Right ventricle myocardium inferior (tissue), 1 donor: ENCODE measurements at places on chromosomes 13 and 19. TPM values are rescaled to one million over a fixed set of nuclear protein-coding genes. Genes with fewer than 3 reads are reported as not detected.
A peak's percentile ranks its signal among the peaks of the same experiment; 100 is the strongest.

- no peak for DNase-seq
These were observed 86.4 kb upstream of the C1QTNF9B start for GRCh38 chr13:23983671-23984070.

GRCh38 chr19:46030812-46031550, 8.1 kb upstream of the PGLYRP1 start:
- no peak for DNase-seq

DNA sequence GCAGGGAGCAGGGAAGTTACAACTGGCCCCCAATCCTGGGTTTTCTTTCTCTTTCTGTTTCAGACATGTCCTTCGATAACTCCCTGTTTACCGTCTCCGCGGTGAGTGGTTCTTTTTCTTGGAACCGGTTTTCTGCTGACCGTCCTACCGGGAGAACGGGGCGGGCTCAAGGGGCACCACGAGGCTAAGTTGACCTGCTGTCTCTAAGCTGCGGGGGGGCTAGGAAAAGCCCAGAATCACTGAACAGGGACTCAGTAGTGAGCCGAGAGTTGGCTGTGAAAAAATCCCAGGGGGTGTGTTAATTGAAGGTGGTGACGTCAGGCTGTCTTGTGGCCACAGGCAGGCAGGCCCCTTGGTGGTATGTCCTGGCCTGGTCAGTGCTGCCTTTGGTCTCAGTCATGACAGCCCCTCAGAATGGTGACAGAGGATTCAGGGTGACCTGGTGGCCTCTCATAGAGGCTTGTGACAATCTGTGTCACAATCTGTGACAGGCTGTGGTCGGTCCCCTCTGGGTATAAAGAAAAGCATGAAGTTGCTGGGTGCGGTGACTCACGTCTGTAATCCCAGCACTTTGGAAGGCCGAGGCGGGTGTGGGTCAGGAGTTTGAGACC, 8.1 kb upstream of the CARM1 start:
- no peak for DNase-seq

GRCh38 chr13:58056426-58056825, 424.9 kb downstream of the PCDH17 start:
- no peak for DNase-seq

GRCh38 chr13:49356223-49356622, 87.6 kb downstream of the CAB39L start:
- no peak for DNase-seq

DNA sequence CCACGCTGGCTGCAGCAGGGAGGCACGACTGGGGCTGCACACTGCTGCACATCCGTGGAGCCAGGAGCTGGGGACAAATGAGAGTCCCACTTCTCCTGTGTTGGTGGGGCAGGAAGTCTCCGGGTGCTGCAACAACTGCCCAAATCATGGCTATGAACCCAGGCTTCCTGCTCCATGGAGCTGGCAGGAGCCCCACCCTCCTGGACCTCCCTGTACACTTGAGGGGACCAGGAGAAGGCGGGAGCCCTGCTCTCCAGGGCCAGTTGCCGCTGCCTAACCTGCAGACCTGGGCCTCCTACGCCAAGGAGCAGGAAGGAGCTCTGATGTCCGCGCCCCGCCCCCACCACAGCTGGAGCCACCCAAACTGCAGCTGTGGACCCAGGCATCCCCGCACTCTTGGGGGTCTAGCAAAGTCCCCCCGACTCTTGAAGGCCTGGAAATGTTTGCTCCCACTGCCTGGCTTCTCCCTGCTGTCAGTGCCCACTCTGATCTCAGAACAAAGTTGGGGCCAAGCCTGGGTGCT, 752.1 kb upstream of the PCDH20 start:
- DNase-seq, result peak; percentile 44

FPR1 gene
- 5.3 TPM for total RNA-seq

DNA sequence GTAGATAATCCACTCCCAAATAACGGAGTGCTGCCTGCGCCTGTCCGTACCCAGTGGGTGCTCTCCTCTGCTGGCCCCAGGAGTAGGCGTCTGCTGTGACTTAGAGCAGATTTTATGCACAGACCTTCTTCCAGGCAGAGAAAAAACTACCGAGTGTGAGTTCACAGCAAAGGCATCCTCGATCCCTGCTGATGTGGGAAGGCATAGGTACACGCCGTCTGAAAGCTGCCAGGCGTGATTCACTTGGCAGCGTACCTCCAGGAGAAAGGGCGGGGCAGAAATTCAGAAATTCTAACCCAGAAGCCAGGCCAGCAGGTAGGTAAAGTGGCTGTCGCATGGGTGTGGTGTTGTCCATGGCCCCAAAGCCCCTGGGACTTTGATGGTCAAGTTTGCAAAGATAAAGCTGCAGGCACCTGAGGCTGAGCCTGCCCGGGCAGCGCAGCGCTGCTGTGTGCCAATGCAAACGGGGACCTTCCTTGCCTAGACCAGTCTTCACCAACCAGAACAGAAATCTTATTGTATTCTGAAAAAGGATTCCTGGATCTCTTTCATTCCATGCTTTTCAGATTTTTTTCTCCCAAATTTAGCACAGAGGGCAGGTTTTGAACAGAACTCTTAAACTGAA, 36.3 kb downstream of the COL4A2 start:
- DNase-seq, result no peak

DNA sequence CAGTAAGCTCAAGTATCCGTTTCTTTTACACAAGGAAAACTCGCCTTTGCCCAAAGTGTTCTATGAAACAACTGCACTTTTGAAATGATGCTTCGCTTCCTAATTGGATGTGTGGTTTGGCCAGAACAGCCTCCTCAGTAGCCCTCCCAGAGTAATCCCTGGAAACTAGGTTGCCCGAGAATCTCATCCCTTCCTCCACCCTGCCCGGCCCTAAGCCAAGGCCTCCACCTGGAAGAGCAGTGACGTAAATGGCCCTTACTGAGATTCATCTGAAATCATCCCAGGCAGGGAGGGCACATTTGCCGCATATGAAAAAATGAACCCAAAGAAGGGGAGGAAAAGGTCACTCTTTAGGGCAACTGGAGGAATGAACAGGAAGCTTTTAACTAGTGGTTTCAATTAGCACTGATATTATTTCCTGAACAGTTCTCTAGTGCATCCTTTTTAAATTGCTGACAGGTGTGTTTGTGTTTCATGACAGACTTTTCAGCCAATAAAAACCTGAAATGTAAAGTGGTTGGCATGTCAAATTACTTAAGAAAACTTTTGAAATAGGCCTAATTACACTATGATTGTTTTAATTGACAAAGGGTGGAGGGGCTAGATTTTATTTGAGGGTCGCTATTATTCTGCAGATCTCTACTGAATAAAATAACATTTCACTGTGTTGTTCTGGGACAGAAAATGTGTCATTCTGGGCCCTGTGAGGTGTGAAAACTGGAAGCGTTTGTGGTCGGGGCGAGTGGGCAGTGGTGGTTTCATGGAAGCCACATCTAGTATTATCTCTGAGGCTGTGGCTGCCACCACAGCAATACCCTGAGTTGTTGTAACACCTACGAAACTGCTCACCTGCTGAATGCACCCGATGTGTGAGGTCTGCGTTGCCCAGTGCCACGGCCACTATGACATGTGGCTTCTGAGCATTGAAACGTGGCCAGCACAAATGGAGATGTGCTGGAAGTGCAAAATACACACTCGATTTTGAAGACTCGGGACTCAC, 112.1 kb downstream of the ZIC5 start:
- DNase-seq, result no peak
